CD4-positive, alpha-beta T cell treated with Interleukin-2 at 100 ng/mL for 4 hours (primary cell): ENCODE measurements at places on chromosomes 7 and 10.

GRCh38 chr7:17690030-17690429 is 250.3 kb downstream of the SNX13 start:
- DNase-seq: no peak

DNA sequence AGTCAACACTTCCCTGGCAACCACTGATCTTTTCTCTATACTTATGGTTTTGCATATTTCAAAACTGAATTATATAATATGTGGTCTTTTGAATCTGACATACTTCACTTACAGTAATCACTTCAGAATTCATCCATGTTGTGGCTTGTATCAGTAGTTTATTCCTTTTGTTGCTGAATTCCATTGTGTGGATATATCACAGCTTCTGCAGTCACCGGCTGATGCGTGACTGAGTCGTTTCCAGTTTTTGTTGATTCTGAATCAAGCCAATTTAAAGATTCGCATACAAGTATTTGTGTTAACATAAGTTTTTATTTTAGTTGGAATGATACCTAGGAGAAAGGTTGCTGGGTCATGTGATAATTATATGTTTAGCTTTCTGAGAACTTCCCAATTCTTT is 672.5 kb upstream of the ANKRD30A start:
- DNase-seq: no peak

- no peak for DNase-seq
Observed at GRCh38 chr7:36583318-36583717, 141.0 kb downstream of the AOAH start.

GRCh38 chr7:12731214-12731656 is 43.8 kb downstream of the ARL4A start:
- DNase-seq: peak; percentile 48
